Activated T-helper 1 cell treated with anti-CD3 and anti-CD28 coated beads, Interleukin-12 subunit alpha, Interleukin-12 subunit beta, Interleukin-2, Interleukin-4 antibody, amounts not matched to agents 30 ng/mL and 10 ng/mL and 1 ng/mL, durations not matched to agents 14 hours and 24 hours and 36 hours (primary cell): ENCODE measurements at places on chromosomes 2 and 18. TPM values are rescaled to one million over a fixed set of nuclear protein-coding genes. Genes with fewer than 3 reads are reported as not detected.

The CRIM1 gene
- total RNA-seq, result 15.3 and 17.6 TPM in 2 replicates

DNA sequence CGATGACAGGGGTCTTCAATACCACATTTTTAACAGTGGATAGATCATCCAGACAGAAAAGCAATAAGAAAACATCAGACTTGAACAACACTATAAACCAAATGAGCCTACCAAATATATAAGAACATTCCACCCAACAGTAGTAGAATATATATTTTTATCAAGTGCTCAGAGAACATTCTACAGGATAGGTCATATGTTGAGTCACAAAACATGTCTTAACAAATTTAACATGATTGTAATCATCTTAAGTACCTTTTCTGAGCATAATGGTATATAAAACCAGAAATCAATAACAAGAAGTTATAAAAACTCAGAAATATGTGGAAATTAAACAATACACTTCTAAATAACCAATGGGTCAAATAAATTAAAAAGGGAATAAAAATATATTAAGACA, 194.0 kb upstream of the CYP26B1 start:
- DNase-seq, result no peak

The SPTBN1 gene
- total RNA-seq, result 63.2 and 64.2 TPM in 2 replicates

DNA sequence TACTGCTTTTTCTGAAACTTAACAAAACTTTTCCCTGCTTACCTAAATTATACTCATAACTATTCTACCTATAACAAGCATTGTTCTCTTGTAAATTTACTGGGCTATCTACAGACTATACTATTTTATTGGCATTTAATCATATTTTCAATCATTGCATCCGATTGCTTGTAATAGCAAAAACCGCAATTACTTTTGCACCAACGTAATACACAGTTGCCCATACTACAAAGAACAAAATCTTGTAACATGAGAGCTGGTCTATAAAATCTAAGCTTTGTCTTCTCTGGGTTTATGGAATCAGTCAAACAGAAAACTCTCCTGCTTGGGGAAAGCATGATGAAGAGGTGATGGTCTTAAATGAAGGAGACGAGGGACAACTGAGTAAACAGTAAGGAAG, 463.4 kb upstream of the ST6GAL2 start:
- no peak for DNase-seq

- DNase-seq, result no peak
These were observed 12.1 kb downstream of the PTMA start for GRCh38 chr2:231720292-231720986.

DNA sequence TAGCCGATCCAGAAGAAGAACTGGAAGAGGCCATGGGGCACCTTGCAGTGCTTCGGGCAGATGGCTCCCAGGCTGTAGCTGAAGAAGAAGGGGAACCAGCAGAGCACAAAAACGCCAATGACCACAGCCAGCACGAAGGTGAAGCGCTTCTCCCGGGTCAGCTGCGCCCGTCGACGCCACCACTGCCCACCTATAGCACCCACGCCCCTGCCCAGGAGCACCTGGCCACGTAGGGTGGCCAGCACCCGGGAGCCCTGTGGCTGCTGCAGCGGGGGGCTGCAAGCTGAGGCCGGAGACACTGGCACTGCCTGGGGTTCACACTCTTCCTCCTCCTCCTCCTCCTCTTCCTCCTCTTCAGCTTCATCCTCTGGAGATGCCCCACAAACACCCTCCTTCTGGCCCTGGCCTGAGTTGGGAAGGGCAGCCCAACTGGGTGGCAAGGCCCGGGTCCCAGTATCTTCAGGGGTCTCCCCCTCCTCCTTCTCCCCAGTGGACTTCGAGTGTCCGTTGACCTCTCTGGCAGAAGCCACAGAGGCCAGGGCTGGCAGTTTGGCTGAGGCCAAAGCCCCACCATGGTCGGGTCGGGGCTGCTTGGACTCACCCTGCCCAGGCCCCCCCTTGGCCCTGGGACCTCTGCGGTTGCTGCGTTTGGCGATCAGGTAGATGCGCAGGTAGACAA, 1.3 kb downstream of the ADRA2B start:
- no peak for DNase-seq

The ST8SIA5 gene
- not detected in 2 replicates for total RNA-seq

DNA sequence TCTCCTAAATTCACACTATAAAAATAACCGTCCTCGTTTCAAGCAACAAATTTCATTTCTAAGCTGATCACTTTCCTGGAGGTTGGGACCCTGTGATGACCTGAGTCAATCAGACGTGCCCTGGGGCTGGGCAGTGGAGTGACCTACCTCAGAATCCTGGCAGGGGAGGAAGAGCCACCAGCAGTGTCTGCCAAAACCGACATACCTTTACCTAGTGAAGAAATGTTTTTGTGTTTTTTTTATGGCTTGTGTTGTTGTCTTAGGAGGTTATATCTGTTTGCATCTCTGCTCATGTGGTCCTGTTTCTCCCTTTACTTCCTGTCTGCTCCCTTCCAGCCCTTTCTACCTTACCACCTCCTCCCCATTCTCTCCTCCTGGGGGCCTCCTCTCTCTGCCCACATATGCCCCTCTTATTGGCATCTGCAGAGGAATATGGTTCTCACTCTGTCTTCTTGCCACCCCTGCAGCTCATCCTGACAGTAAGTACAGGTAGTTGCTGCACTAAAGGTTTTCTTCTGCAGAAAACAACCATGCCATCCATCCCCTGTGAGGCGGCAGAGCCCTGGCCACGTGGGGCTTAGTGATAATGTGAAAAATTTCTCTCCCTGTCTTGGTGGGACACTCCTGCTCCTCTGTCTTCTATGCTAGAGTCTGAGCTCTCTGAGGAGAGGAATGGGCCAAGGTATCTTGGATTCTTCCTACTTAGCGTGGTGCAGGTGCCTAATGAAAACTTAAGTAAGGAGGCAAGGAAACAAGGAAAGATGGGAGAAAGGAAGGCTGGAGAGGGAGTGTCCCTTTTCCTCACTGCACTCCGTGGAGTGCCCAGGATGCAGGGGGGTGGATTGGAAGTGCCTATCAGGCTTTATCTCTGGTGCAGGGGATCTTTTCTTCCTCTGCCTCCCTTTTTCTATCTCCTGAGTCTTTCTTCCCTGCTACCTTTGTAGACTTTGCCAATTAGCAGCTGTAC, 15.4 kb downstream of the ACOXL start:
- no peak for DNase-seq

- no peak for DNase-seq
These were observed 148.0 kb downstream of the HDAC4 start for GRCh38 chr2:239252801-239253200.
